GM03348 (cell line): ENCODE measurements at places on chromosomes 3 and 15.

DNA sequence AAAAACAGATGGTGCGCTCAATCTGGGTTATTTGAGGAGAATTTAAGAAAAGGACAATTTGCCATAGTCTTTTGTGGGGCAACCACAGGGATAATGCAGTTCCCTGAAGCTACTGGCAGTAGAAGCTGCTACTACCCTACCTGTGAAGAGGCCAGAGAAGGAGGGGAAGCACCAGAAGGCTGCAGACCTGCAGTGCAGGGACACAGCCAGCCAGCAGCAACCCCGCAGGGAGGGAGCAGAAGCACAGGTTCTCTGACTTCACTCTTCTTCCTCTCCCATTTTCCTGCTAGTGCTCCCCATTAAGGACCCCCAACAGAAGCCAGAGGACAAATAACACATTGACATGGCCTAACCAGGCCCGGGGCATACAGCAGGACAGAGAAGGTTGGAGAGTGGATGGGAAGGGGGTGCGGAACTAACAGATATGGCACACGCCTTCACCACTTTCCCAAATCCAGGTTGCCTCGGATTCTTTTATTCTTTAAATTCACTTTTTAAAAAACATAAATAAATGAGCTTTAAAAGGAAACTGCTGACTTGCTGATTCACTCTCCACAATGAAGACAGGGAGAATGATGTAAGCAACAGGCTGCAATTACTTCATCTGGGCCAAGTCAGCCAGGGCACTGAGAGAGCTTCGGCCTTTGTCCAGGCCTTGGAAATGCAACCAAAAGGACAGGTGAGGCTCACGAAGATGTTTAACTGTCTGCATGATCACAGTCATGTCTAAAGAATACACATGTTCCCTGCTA lies 30.1 kb downstream of the POPDC2 start:
- peak; percentile 81 for DNase-seq

DNA sequence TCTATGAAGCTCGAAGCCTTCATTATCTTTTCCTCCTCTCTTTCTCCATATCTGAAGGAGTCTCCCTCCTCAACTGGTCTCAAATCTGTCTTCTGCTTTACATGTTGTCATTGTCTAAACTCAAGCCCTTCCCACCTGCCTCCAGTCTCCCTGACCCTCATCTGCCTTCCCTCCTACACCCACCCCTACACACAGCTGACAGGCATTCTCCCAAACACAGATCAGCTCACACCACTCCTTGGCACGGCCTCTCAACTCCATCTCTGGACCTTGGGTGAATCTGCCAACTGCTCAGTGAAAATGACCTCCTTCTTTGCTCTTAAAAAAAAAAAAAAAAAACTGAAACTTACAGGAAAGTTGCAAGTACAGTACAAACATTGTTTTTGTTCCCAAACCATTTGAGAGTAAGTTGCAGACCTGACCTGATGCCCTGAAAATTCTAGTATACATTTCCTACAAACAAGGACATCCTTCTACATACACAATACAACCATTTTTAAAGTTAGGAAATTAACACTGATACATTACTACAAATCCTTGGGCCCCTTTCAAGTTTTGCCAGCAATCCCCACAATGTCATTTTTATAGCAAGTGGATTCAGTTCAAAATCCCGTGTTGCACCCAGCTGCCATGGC lies 49.4 kb upstream of the UBE2E1 start:
- DNase-seq: no peak

DNA sequence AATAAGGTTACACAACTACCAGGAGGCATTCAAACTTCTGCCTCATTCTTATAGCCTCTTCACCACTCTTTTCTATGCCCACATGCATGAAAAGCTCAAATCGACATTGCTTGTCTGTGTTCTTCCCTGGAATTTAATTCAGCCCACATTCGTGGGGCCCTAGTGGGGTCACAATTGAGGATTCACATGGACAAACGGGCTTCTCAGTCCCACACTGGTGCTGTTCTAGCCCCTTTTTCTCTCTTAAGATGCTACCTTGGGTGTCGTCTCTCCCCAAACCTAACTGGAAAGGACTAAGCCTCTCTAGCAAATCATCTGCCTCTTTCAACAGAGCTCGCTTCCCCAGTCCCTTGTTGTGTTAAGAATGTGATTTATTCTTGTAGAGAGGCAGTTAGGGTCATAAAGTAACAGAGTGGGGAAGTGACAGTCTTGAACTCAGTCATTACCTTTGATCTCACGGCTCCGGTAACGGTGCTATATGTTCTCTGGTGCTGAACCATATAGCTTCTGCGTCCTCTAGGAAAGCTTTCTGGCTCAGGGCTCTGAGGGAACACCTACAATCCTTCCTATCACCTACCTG lies 4.9 kb downstream of the LPP start:
- no peak for DNase-seq

- no peak for DNase-seq
Observed at GRCh38 chr15:95365511-95366107, 964.9 kb upstream of the NR2F2 start.

DNA sequence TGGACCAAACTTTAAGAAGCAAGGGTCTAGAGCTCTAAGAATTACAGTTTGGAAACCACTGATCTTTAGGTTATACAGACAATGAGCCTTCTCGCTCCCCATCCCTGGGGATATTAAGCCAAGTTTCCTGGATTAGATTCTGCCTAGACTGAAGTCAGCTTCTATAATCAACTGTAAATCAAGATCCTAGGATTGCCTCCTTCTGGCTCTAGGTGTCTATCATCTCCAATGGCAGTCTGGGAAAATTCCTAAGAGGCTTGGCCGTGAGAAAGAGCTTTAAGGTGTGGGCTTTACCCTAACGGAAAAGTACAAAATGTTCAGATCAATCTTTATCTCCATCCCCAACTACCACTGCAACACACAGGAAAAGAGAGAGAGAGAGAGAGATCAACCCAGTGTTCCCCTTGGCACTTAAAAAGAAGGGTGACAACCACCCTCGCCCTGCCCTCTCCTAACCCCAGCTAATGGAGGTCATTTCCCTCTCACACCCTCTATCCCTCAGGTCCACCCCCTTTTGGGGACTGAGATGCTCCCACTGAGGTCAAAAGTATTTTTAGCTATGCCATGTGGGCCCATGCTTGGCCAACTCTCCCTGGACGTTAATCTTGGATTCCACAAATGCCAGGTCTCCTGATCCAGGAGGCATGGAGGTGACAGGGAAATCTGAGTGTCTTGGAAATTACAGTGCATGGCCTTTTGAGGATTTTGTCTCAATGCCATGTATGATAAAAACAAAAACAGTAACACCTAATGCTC lies 202.8 kb upstream of the BCL6 start:
- no peak for DNase-seq

GRCh38 chr15:60525341-60526039 lies 46.5 kb upstream of the ICE2 start:
- no peak for DNase-seq

DNA sequence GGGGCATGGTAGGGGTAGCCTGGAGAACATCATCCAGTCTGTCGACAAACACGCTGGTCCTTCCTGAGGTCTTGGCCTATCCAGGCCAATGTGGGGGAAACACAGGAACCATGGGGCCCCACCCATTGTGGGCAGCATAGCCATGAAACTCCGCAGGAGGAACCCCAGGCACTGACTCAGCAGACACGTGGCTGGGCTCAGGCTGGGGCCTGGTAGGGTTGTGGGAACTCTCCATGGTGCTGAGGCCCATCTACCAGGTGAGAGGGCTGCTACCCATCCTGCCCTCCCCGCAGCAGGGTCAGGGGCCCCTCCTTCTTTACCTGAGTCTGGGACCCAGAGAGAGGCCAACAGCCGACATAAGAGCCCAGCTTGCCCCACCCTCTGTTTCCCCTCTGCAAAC lies 22.6 kb upstream of the CACNA2D2 start:
- DNase-seq: peak; percentile 65

- DNase-seq: no peak
Observed at GRCh38 chr3:105862217-105862616, 6.6 kb downstream of the CBLB start.

DNA sequence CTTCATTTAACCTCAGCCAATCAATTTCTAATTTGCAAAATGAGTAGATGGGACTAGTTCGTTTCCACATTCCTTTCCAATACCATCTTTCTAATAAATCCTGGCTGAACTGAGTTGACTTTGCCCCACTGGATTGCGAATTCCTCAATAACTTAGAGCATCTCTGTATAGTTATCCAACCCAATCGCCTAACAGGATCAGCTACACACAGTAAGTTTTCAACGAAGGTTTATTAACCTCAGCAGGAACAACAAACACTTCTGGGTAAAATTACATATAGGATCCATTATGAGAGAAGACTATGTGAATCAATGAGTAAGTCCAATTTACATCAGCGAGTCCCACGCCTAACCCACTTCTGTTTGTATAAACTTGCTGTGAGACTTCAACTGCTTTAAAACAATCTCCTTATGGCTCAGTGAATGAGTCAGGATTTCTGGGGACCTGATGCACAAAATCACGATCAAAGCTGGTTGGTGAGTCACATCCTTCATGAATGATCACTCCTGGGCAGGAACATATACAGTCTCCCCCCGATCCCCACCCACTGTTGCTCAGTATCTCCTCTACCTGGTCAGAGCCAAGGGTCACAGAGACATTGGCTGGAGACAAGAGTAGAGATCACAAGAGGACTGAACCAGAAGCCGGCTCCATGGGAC lies 142.8 kb downstream of the EDEM1 start:
- DNase-seq: no peak

GRCh38 chr3:129051871-129052340 lies 8.7 kb upstream of the GP9 start:
- no peak for DNase-seq

DNA sequence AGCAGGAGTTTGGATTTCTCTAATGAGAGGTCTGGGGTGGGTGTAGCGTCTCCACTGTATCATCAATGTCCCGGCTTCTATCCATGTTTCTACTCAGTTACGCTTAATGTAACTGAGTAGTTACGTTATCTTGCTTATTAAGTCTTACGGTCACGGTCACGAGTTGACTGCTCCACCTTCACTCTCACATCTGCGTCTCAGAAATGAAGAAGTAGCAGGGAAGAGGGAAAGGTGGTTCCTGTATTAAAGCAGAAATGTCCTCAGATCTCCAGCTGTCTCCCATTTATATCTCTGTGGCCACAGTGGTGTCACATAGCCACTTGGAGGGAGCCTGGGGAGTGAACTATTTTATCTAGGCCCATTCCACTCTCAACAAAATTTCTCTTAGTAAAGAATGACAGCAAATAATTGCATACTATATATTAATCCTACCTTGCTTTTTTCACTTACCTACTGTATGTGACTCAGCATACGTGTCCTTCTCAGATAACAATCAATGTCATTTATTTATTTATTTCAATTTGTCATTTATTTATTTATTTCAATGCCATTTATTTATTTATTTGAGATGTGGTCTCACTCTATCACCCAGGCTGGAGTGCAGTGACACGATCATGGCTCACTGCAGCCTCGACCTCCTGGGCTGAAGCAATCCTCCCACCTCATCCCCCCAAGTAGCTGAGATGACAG lies 39.7 kb upstream of the RNU6-1 start:
- DNase-seq: no peak

DNA sequence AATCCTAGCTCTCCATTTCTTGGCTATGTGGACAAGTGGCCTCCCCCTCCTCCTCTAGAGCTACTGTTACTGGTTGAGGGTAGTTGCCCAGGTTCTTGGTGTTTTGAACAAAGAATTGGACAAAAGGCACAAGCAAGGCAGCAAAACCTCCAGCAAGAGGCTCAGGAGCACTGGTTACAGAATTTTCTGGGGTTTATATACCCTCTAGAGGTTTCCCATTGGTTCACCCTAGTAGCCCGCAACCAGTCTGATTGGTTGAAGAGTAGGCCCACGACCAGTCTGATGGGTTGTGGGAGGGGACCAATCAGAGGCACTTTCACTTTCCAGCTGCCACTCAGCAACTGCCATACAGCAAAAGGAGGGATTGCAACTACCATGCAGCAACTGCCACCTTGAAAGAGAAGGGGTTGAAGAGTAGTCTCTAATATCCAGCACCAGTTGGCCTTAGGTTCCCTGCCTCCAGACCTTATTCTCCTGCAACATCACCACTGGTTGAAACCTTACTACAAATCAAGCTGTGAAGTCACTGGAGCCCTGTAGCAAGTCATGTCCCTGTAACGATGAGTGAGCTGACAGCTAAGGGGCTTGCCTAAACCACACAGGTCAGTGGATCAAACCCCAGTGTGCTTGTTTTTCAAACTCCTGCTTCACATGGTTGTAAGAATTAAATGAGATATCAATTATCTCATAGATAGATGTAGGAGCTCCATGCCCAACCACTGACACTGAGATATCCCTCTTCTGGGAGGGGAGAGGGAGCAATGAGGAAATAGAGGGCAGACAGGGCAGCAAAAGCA lies 2.9 kb upstream of the C15orf39 start:
- no peak for DNase-seq

DNA sequence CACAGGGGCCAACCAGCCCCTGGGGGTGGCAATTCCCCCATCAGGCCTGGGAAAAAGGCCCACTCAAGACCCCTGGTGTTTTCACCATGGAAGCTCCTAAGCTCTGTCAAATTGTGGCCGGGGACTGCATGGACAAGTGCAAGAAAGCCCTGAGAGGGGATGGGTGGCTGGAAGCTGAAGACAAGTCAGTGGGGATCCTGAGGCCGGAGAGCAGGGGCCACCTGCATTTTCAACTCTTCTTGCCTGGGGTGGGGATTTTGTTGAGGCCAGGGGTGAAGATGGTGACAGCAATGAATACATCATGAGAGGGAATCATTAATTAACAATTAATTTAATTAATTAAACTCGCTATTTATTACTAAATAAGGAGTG lies 33.9 kb downstream of the FEM1B start:
- no peak for DNase-seq

GRCh38 chr3:112126511-112126911 lies 6.5 kb downstream of the GCSAM start:
- no peak for DNase-seq

DNA sequence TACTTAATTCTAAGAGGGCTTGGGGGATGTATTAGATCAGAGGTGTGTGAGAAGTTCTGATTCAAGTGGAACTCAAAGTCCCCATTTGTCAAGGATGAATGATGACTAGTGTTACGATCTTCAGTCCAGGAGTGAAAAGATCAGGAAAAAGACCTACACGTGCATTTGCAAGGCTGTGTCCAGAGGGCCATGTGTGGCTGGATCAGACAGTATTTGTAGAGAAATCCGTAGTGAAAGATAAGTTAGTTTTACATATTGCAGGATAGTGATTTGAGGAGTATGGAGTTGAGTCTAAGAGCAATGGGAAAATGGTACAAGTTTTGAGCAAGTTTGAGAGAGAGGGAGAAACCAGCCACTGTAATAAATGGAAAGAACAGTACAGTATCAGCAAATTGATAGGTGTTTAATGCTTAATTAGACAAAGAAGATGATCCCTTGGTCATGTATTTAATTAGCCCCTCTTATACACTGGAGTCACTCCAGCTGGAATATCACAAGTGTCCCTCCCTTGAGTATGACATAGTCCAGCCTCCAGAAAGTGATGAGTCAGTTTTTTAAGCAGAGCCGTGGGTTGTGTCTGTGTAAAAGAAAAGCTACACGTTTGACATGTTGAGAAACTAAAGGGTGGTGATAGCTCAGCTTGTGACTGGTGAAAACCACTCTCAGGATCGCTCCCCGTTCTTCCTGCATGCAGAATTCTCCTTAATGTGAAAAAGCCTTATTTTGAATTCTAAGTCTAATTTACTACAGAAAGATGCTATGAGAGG lies 348.8 kb downstream of the ROBO1 start:
- DNase-seq: no peak

GRCh38 chr3:110667216-110667615 lies 404.4 kb upstream of the NECTIN3 start:
- DNase-seq: no peak

- peak; percentile 48 for DNase-seq
Observed at GRCh38 chr3:32816439-32817256, 1.1 kb upstream of the TRIM71 start.

GRCh38 chr3:144051211-144051610 lies 79.6 kb downstream of the DIPK2A start:
- no peak for DNase-seq

GRCh38 chr15:85691350-85692240 lies 103.1 kb downstream of the KLHL25 start:
- DNase-seq: no peak
